T-helper 2 cell (primary cell): ENCODE measurements at places on chromosomes 4 and X.

- no peak for DNase-seq
Measured at GRCh38 chr4:621296-622070, 3.9 kb upstream of the PDE6B start.

DNA sequence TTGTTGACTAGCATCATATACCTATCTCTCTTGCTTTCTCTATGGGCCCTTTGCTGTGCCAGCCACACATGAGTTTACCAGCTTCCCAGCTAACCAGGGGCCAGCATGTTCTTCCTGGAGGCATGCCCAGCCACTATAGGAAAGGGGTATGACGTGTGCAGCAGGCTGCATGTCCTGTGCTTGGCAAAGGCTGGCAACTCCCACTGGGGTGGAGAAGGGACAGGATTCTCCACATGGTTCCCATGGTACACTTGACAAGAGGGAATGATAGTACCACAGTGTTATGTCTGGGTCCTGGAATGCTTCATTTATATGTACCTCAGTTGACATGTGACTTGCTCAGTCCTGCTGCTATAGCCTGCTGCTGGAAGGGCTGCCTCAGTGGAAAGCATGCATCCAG lies 78.8 kb downstream of the TMEM164 start:
- no peak for DNase-seq

DNA sequence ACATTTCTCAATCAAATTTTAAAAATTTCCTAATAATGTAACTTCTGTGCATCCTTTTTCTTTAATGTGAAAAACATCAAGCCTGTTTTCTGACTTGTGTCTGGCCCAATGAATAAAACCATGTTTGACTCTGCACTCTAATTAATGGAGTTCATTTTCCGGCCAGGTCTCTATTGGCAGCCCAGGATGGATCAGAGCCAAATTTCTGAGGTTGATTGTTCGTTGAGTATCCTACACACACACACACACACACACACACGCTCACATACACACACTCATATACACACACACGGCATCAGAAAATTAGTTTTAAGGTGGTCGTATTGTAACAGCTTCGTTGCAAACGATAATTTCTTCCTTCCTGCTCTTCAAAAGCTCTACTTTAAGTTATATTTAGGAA lies 28.9 kb upstream of the TLL1 start:
- no peak for DNase-seq

DNA sequence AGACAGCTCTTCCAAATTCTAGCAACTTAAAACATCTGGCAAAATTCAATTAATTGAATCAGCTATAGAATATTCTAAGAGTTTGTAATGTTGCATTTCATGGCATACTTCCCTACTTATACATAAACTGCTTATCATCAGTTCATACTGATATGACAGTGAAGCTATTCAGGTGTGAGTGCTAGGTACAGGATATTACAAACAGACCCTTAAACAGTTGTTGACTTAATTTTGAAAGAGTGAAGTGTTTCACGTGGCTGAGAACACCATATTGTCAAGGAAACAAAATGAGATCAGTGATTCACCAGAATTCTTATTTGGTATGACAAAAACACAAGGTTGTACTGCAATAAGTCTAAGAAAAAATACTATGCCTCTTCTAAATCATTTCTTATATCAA lies 27.4 kb downstream of the CENPU start:
- no peak for DNase-seq

DNA sequence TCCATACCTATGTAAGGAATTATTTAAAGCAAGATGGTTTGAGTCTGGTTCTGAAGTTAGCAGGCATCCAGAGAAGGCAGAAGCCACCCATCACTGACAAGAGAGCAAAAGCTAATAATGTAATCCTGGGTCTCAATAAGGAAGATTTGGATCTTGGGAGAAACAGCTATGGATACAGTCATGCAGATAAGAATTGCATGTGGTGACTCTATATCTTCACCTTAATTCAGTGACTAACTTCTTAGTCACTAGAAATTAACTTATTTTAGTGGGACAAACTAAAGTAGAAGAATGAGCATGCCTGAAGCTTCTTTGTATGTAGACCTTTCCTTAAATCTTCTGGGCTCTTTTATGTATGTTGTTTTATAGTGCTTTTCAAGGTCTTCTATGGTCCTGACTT lies 66.6 kb downstream of the ATP10D start:
- no peak for DNase-seq
